ENCODE measurements at places on chromosomes 1 and 21. TPM values are rescaled to one million over a fixed set of nuclear protein-coding genes. Genes with fewer than 3 reads are reported as not detected.

GRCh38 chr1:46131712-46132528 is 509 bp downstream of the PIK3R3 start:
- no peak for DNase-seq

DNA sequence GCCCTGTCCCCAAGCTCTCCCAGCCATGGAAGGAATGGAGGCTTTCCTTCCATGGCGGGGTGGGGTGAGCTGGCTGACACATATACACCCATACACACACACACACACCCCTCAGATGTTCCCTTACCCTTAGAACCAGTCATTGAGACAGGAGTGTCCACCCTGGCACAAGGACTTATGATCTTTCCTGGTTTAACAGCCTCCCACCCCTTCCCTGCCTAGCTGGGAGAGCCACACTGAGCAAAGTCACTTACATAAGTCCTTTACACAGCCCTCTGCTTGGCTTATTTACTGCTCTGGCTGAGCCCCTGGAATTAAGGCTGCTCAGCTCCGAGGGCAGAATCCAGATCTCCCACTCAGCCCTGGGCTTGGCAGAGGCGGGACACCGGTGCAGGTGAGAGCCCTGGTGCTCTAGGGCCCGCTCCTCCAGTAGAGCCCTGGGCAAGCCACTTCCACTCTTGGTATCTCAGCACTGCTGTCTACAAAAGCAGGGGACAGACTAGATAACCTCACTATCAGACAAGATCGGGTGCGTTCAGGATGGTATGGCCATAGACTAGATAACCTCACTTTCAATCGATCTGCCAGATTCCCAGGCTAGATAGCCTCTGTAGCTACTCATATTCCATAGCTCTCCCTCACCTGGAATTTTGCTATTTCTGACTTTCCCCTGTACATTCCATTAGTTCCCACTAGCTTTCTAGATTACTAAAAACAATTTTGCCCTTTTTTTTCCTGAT is 16.7 kb downstream of the SLC6A9 start:
- DNase-seq = no peak

DNA sequence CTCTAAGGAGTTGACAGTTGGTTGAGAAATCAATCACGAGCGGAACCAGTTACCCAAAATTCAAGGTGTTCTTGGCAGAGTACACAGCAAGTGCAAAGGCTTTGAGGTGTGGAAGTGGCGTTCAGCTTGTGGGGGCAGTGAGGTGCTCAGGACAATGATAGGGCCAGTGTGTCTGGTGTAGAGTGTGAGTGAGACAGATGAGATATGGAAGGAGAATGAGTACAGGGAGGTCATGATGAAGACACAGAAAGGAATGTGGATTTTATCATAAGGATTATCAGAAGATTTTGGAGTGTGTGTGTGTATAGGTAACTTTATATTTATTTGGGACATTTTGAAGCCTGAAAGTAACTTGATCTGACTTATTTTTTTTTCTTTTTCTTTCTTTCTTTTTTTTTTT is 40.9 kb downstream of the IFI44 start:
- no peak for DNase-seq

- DNase-seq = no peak
Measured at GRCh38 chr21:14491269-14491681, 54.8 kb downstream of the SAMSN1 start.

- no peak for DNase-seq
Measured at GRCh38 chr1:39996396-39997004, 41.6 kb downstream of the MFSD2A start.

GRCh38 chr1:2468041-2468472 is 8.0 kb upstream of the PLCH2 start:
- no peak for DNase-seq

DNA sequence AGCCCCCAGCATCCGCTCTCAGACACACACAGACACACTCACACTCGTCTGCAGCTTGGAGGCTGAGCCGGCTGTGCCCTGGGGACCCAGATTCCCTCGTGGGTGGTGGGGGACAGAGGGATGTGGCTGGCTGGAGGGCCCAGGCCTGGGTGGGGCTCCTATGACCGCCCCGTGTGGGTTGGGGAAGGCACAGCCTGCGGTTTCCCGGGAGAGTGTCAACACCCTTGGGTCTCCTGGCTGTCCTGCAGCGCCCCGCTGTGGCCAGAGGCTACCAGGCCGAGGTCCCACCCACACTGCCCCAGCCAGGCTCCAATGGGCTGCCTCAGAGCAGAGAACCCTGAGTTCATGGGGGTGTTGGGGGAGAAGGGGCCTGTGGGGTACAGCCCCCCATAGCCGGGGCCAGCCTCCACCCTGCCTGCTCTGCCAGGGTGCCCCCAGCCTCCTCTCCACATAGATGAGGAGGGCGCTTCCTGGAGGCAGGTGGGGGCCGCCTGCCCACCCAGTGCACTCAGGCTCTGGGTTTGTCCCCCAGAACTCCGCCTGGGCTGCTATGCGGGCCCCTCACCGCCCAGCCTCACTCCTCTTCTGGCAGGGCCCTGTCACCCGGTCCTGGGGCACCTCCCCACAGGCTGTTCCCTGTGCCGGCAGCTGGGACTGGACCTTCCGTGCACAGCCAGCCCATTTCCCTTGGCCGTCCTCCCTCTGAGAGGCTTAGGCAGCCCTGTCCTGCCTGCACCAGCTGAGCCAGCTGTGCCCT is at the start of gene TTC34:
TTC34 (minus strand) TSS at position 159 of the 757 bp plus-strand sequence. CDS start 866 bp downstream, outside the sequence.
- DNase-seq = no peak

GRCh38 chr1:198696211-198696610 is 57.4 kb downstream of the PTPRC start:
- no peak for DNase-seq

DNA sequence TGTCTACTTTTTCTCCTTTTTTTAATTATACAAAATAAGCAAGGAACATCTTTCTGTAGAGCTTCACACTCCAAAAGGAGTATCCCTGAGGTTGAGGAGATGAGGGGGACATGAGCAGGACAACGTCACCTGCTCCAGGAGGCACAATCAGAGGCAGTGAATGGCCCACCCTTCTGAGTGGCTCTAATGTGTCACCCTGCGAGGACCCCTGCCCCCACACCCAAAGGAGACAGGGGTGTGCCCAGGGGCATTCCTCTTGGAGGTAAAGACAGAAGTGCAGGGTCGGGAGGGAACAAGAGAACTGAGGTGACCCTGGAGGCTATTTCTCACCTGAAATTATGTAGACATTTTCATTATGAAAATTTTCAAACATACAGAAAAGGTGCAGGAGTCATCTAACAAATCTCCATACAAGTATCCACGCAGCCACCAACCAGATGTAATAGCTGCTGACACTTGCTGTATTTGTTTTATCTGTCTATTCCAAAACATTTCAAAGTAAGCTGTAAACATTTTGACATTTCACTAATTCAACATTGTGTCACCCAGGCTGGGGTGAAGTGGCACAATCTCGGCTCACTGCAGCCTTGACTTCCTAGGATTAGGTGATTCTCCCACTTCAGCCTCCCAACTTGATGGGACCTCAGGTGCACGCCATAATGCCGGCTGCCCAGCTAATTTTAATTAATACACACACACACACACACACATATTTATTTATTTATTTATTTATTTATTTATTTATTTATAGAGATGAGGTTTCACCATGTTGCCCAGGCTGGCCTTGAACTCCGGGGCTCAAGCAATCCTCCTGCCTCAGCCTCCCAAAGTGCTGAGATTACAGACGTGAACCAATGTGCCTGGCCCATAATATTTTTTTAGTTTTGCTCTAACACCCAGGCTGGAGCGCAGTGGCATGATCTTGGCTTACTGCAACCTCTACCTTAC is 70.7 kb downstream of the RUNX3 start:
- DNase-seq = no peak

GRCh38 chr1:30285501-30285932 is 437.9 kb downstream of the MATN1 start:
- DNase-seq = peak; percentile 57

GRCh38 chr1:12400027-12400693 is 170.3 kb downstream of the VPS13D start:
- DNase-seq = no peak

- no peak for DNase-seq
Measured at GRCh38 chr1:240666568-240667198, 54.7 kb upstream of the GREM2 start.

GRCh38 chr1:158830904-158831507 is at the start of gene MNDA:
MNDA (plus strand) TSS chr1:158831351; CDS start chr1:158842154, 10,803 bp downstream.
- no peak for DNase-seq

DNA sequence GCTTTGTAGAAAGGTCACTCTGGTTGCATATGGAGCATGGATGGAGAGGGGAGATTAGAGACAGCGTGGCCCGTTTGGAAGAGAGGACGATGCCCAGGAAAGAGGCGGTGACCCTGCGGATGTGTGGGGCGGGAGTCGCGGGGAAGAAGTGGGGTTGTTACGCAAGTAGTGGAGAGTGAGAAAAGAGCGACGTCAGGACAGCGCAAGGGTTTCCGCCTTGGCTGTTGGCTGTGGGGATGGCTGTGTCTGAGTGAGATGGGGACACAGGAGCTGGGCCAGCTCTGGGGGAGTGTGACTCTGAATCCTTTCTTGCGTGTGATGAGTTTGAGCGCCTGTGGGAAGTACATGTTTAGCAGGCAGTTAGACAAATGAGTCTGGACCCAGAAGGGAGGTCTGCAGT is 3.8 kb downstream of the B4GALT2 start:
- no peak for DNase-seq

DNA sequence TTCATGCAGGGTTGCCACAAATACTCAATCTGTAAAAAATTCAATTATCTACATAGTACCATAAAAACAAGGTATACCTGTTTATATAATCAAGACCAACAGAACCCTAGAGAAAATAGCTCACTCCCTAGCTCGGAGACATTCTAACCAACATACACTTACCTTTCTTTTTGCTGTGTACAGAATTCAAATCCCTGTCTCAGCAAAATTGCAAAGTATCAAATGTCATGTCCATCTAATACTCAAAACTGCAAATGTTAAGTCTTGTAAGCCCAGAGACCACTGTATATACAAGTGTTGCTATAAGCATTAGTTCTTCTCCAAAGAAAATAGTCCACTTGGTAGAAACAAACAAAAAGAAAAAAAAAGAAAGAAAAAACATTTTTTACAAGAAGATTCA is 16.2 kb upstream of the SELE start:
- no peak for DNase-seq

GRCh38 chr1:91499904-91500755 is 521 bp upstream of the CDC7 start:
- no peak for DNase-seq

DNA sequence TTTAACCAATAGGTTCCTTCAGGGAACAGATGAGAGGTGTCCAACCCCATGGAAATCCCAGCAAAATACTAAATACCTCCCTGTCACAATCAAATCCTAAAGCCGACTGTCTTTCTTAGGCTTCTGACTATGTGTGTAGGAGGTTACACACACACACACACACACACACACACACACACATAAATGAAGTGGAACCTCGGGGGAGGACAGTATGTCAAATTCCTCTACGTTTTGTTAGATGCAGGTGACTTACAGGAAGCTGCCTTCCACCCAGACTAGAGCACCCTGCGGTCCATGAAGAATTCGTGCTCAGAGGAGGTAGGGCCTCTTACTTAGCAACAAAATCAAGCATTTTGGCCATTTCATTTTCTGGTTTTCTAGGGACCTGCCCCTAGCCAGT is 16.4 kb downstream of the RSPH1 start:
- DNase-seq = no peak

DNA sequence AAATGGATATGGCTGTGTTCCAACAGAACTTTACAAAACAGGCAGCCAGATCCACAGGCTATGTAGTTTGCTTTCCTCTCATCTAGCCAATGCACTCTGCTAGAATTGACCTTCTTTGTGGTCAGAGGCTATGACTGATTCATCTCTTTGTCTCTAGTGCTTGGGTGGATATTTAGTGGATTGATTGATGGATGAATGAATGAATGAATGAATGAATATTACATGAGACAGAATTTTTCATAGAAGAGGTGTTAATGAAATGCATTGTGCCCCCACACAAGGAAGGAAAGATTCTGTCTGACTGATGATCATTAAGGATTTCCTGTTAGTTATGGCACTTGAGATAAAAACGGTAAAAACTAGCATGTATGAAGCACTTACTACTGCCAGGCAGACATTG is 50.5 kb upstream of the ZYG11A start:
- DNase-seq = no peak

DNA sequence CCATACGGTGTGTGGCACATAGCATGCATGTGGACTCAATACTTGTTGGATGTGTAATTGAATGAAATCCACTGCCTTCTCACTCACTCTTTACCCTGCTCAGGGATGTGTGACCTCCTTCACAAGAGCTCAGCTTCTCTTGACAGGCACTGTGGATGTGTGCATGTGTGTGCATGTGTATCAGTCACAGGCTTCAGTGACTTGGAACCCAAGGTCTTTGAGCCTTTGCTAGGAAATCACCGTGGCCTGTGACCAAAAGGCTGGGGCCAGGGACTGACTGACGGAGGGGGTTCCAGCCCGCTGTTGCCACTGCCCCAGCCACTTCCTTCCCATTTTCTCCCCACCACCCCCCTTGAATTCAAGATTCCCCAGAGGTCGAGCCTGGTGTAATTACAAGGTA is 144.4 kb upstream of the POU3F1 start:
- no peak for DNase-seq

- DNase-seq = no peak
Measured at GRCh38 chr21:38266732-38267131, 9.9 kb downstream of the KCNJ15 start.

DNA sequence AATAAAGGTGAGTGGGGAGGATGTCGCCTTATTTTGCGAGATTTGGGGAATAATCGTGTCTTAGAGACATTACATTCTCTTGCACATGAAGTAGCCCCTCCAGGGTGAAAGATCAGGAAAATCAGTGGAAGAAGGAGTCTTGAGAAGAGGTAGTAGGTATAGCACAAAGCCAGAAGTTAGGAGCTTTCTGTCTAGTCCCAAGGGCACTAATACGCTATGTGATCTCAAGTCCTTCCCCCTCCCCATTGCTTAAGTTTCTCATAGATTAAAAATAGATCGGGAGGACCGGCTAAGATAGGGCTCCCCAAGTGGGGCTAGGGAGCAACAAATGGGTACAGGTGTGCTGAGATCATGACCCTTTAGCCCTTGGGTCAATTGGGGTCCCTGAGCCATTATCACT is 13.5 kb downstream of the LRRN2 start:
- no peak for DNase-seq

GRCh38 chr1:12798911-12799310 is 7.7 kb downstream of the PRAMEF1 start:
- DNase-seq = no peak

Gene TMEM52
- 1.5 TPM for total RNA-seq

Gene WLS
- 43.0 TPM for total RNA-seq

Gene RNU1-3
- total RNA-seq = 6,165 TPM

Gene PLA2G2F
- not detected for total RNA-seq

Gene MRPL20
- 122 TPM for total RNA-seq

Gene RIPPLY3
- total RNA-seq = not detected

Gene PROK1
- total RNA-seq = 1.3 TPM

Gene TIE1
- total RNA-seq = 42.6 TPM

Gene ACBD6
- 33.2 TPM for total RNA-seq

Gene LCK
- 1.8 TPM for total RNA-seq

Gene AMY2A
- 2.7 TPM for total RNA-seq
